NAMALWA (cell line): ENCODE measurements at places on chromosomes 1 and 21.
A peak's percentile ranks its signal among the peaks of the same experiment; 100 is the strongest.

DNA sequence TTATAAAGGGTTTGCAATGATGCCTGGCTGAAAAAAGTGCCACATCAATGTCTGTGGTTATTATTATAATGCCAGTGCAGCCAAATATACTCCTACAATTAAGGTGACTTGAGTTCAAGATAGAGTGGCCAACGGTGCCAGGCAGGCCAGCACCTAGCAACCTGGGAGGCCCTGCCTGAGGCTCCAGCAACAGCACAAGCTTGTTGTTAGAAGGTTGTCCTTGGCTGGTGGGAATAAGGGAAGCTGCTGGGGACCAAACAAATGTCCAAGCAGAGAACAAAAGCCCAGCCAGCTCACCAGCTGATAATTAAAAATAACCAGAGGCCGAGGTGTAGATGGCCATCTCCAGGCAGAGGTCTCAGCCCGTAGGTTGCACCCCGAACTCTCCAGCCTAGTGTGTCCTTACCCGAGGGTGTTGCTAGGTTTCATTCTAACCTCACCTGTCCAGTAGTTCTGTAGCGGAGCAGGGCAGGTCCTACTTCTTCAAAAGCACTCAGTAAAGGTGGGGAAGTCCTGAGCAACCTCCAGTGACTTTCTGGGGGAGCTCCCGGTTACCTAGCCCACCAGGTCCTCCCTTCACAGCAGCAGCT is 1.9 kb downstream of the TMPRSS2 start:
- no peak for DNase-seq

DNA sequence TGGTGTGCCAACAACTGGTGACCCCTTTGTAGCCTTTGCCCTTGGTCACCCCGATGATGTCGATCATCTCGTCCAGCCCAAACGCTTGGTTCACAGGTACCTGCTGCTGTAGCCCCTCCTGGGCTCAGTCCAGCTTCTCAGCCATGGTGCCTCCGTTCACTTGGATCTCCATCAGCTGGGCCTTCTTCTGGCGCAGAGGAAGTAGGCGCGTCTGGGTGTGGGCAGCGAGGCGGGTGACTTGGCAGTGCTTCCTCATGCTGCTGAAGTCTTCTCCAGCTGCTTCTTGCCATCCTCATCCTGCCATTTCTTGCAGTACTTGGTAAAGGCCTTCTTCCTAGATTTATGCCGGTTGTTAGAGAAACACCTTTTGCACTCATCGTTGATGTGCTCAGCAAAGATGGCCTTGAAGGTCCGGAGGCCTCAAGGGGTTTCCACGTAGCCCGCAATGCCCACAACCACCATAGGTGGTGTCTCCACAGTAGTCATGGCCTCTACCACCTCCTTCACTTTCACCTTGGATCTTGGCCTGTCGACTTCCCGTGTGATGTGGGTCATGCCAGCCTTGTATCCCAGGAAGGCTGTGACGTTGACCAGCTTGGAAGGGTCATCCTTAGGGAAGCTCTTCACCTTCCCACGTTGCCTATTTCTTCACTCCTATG is 13.0 kb downstream of the DOP1B start:
- peak; percentile 27 for DNase-seq

DNA sequence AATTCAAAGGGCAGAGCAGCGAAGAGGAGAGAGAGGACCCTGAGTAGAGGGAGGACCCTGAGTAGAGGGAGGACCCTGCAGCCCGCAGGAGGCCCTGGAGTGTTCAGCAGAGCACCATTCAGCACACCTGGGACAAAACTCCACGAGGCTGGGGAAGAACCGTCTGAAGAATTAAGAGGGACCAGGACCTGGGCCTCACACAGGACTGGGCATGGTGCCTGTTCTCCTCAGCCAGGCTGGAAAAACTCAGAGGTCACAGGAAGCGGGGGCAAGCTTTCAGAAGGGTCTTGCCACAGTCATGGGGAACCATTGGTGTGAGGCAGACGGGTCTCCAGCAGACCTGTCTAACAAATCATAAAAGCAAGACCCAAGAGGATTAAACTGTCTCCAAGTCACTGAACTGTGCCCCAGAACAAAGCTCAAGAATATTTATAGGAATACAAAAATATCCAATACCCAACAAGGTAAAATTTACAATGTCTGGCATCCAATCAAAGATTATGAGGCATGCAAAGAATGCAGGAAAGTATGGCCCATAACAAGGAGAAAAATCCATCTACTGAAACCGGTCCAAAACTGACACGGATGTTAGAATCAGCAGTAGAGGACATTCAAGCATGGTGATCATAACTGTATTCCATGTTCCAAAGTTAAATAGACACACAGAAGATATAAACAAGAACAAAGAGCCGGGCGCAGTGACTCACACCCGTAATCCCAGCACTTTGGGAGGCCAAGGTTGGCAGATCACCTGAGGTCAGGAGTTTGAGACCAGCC is 30.6 kb downstream of the MORN1 start:
- no peak for DNase-seq

DNA sequence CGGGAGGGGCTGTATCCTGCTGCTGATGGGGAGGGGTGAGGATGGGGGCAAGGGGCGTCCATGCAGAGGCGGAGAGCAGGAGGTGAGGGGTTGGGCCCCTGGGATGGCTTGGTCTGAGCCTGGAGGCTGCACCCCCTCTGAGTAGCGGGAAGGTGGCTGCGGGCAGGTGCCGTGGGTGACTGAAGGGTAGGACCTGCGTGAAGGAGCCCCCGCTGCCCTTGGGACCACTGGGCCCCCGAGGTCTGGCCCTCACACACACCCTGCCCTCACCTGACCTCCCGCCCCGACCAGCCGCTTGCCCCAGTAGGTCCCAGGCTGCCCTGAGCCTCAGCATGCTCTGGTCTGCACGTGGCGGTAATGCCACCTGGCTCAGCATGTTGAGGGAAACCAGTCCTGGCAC is 12.8 kb upstream of the SKI start:
- DNase-seq = no peak

GRCh38 chr1:156923670-156924477 is 3.4 kb downstream of the LRRC71 start:
- no peak for DNase-seq

GRCh38 chr21:44300262-44300959 is 558 bp downstream of the PFKL start:
- peak; percentile 52 for DNase-seq

- no peak for DNase-seq
Observed at GRCh38 chr1:202756391-202756790, 46.1 kb upstream of the SYT2 start.

DNA sequence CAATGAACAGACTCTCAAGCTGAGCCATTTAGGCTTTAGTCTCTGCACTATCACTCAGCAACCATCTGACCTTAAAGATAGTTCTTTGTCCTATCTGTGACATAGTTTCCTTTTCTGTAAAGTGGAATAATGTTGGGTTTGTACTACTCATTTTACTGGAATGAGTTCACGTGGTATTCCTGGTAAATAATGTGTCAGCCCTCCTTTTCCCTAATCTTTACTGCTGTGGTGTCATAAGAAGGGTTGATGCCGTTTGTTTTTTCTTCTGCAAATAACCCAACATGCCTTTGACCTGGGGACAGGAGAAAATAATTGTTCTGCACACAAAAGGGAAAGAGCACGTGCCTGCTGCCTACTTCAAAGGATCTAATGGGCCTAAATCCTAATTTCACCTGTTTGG is 297.8 kb downstream of the BRINP3 start:
- DNase-seq = no peak

DNA sequence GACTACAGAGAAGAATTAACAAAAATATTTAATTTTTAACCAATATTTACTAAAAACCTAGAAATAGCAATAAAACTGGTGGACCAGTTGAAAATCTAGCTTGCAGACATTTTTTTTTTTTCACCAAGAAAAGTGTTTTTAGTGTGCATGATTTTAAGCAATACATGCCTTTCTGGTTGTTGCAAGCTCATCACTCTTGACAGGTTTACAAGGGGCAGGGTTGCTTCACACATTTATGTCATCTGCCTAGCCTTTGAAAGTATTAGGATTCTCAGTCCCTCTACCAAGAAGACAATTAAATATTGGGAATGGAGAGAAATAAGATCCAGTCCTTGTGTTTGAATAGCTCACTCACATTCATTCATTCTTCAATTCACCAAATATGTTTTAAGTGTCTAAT is 53.8 kb upstream of the LYPLAL1 start:
- no peak for DNase-seq

- DNase-seq = no peak
Observed at GRCh38 chr1:211182746-211183145, 48.8 kb upstream of the KCNH1 start.

DNA sequence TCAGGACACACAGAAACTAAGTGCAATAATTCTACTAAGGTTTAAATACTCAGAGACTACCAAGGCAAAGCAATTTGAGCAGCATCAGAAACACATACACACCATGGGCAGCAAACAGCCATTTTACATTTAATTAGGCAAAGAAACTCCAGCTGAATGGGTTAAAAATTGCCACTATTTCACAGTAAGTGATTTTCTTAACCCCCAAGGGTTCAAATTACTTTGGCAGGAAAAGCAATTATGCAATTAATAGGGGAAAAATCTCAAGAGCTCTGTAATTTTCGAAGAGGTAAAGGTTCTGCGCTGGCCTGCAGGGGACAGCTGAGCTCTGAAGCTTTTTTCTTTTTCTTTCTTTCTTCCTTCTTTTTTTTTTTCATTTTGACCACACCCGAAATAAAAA is 206.2 kb upstream of the RRP15 start:
- no peak for DNase-seq
